Fibroblast of skin of abdomen (primary cell): ENCODE measurements at places on chromosomes 6 and 20.

GRCh38 chr6:3911614-3912336 lies 62.6 kb downstream of the FAM50B start:
- DNase-seq: peak; percentile 94

GRCh38 chr20:4869290-4870193 lies 131.8 kb downstream of the SLC23A2 start:
- no peak for DNase-seq

- DNase-seq: no peak
Observed at GRCh38 chr6:53790886-53791285, 3.9 kb upstream of the LRRC1 start.

DNA sequence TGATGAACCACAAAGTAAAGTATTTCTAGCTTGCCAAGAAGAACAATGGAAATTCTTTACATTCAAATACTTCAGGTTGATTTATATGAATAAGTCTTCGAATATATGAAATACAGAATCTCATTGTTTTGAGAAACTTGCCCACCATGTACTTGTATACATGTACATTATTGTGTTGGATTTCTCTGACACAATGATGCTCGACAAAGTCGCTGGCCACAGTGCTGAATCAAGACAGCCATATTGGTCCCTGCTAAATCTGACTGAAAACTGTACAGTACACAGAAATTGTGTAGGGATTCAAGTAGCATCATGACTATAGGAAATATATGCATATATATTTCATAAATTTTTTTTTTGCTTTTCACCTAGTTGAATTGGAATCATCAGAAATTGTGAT lies 13.1 kb upstream of the LIN28B start:
- DNase-seq: peak; percentile 9

DNA sequence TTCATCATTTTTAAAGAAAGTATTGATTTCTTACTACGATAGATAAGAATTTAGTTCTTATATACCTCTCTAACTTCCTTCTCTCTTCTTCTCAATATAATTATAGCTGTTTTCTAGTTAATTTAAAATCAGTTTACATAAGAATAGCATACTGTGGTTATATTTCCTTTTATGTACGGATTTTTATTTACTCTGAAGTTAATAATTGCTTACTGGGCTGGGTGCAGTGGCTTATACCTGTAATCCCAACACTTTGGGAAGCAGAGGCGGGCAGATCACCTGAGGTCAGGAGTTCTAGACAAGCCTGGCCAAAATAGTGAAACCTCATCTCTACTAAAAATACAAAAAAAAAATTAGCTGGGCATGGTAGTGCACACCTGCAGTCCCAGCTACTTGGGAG lies 9.7 kb downstream of the ACSS2 start:
- DNase-seq: no peak

- DNase-seq: no peak
Observed at GRCh38 chr20:55067158-55067825, 591.9 kb downstream of the DOK5 start.
